ENCODE measurements at places on chromosomes 11 and 22. TPM values are rescaled to one million over a fixed set of nuclear protein-coding genes. Genes with fewer than 3 reads are reported as not detected.

APOA1 gene
- 0.25 TPM for total RNA-seq

LINC01488 gene
- not detected for total RNA-seq

GRCh38 chr22:31084811-31085492, 3.8 kb downstream of the SMTN start:
- peak overlapping the region; percentile 86 for H3K27ac ChIP-seq
- H3K4me1 ChIP-seq = peaks cover 35% of the 10 kb centered on the region
- peak overlapping the region; percentile 76 for H3K4me3 ChIP-seq
- H3K36me3 ChIP-seq = peaks cover 2% of the 10 kb centered on the region
- no peaks in the 10 kb centered on the region for H3K27me3 ChIP-seq
- peak; percentile 89 for DNase-seq

DNA sequence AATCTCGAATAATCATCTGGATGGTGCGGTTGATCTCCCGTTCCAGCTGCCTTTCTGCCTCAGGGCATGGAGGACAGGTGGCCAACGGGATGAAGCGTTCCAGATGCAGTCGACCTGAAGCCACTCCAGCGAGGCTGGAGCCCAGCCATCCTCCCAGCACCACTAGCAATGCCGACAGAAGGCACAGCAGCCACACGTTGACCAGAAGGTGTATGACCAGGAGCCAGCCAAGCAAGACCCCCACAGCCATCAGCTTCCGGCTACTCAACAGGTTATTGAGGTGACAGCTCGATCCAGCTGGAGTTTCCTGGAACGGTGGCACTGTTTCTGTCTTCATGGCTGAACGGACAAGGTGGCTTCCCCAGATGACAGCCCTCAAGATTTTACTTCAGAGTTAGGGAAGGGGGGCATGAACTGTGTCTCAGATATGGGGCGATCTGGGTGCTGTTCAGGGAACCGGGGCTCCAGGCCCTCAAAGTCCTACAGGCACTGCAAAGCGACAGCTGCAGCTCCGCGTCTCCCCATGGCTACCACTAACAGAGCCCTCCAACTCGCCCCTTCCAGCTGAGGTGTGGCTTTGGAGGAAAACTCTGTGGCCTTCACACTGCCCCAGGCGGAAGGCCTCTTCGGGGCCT, 559 bp downstream of the SNX19 start:
- peaks cover 45% of the 10 kb centered on the region for H3K36me3 ChIP-seq
- H3K27me3 ChIP-seq = no peaks in the 10 kb centered on the region
- peak overlapping the region; percentile 91 for H3K27ac ChIP-seq
- peak; percentile 18 for DNase-seq
- H3K4me1 ChIP-seq = peaks cover 35% of the 10 kb centered on the region
- peak overlapping the region; percentile 81 for H3K4me3 ChIP-seq

HEPHL1 gene
- total RNA-seq = not detected

SYT9 gene
- total RNA-seq = not detected

ALX4 gene
- not detected for total RNA-seq

CHADL gene
- 0.17 TPM for total RNA-seq

B4GALNT4 gene
- total RNA-seq = 1.5 TPM

DNA sequence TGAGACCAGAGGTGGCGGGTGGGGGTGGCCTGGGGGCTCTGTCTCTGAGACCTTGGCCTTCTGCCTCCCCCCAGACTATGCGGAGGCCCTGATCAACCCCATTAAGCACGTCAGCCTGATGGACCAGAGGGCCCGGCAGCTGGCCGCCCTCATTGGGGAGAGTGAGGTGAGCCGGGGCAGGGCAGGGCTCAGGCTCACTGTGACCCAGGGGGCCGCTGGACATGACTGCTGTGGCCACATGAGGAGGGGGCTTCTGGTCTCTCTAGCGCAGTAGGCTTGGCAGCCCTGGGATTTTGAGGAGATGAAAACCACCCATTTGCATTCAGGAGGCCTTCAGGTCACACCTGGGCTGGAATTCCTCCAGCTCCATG, 12.6 kb downstream of the PLCB3 start:
- no peak for DNase-seq
- no peak overlapping the region for H3K4me3 ChIP-seq
- peak overlapping the region; percentile 50 for H3K27ac ChIP-seq
- H3K4me1 ChIP-seq = peaks cover 24% of the 10 kb centered on the region
- peaks cover 12% of the 10 kb centered on the region for H3K36me3 ChIP-seq
- no peaks in the 10 kb centered on the region for H3K27me3 ChIP-seq

TXNRD2 gene
- 19.3 TPM for total RNA-seq

DNA sequence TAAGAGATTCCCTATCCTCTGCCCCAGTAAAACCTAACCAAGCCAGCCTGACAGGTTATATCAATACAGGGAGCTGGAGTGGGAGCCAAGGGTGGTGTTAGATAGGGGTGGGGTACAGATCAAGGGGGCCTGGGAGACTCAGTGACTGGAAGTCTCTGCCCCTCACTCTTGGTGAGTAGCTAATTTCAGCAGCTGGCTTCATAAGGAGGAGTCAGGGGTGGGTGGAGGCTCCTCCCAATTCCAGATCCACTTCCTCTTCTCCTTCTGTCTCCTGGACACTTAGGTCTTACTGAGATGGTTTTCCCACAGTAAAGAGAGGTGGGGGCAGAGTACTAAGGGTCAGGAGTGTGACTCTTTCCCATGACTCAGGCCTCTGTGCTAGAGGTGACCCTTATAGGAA, 1.1 kb upstream of the VSIG2 start:
- no peaks in the 10 kb centered on the region for H3K36me3 ChIP-seq
- H3K4me1 ChIP-seq = peaks cover 27% of the 10 kb centered on the region
- H3K4me3 ChIP-seq = no peak overlapping the region
- H3K27ac ChIP-seq = no peak overlapping the region

- no peak overlapping the region for H3K4me3 ChIP-seq
- H3K27ac ChIP-seq = no peak overlapping the region
- no peaks in the 10 kb centered on the region for H3K36me3 ChIP-seq
- DNase-seq = peak; percentile 20
- H3K27me3 ChIP-seq = peaks cover 19% of the 10 kb centered on the region
Measured at GRCh38 chr11:107741044-107741823, 29.4 kb upstream of the SLN start.

DNA sequence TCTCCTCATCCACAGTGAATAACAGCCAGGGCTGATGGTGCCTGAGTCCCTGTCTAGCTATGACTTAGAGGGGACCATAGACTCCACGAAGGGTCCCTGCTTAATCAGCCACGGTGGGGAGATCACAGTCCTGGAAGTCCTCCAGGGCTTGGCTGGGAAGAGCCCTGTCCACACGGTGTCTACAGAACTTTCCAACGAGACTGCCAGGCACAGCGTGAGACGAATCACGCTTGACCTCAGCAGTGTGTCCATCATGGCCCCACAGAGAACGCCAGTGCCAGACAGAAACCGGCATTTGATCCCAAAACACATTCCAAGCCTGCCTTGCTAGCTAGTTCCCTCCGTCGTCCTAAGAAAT, 143.4 kb downstream of the CRYBB2 start:
- H3K4me1 ChIP-seq = peaks cover 7% of the 10 kb centered on the region
- H3K27ac ChIP-seq = no peak overlapping the region
- no peaks in the 10 kb centered on the region for H3K36me3 ChIP-seq
- no peak overlapping the region for H3K4me3 ChIP-seq
- H3K27me3 ChIP-seq = no peaks in the 10 kb centered on the region
- DNase-seq = no peak

- H3K27ac ChIP-seq = no peak overlapping the region
- H3K4me3 ChIP-seq = no peak overlapping the region
- no peaks in the 10 kb centered on the region for H3K27me3 ChIP-seq
- peaks cover 23% of the 10 kb centered on the region for H3K36me3 ChIP-seq
Measured at GRCh38 chr11:78390809-78391208, 26.8 kb downstream of the GAB2 start.

PPP2R5B gene
- total RNA-seq = 13.7 TPM

- no peak overlapping the region for H3K27ac ChIP-seq
- peaks cover 2% of the 10 kb centered on the region for H3K27me3 ChIP-seq
- no peaks in the 10 kb centered on the region for H3K36me3 ChIP-seq
- H3K4me3 ChIP-seq = no peak overlapping the region
- H3K4me1 ChIP-seq = no peaks in the 10 kb centered on the region
Measured at GRCh38 chr22:35124691-35125219, 58.8 kb downstream of the ISX start.

DNA sequence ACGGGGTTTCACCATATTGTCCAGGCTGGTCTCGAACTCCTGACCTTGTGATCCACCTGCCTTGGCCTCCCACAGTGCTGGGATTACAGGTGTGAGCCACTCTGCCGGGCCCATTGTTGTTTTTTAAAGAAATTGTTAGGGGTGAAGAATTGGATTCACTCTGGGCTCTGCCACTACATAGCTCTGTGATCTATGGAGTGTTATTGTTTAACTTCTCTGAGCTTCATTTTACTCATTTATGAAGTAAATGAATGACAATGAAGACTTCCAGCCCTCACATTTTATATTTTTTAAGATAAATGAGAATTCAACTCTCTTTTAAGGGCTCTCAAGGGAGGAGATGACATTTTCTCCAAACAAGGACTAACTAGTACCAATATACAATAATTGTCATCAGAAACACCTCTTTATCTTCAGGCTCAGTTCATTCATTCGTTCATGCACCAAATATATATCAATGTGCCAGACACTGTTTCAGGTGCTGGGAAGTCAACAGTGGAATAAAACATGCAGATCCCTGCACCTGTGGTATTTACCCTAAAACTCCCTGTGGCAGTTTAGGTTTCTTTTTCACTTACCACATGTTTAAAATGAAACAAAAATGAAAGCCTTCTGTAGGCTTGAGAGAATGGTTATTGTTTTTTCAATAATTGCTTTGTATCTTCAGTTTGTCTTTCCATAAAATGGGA, 23.5 kb upstream of the GRAMD1B start:
- peaks cover 48% of the 10 kb centered on the region for H3K4me1 ChIP-seq
- no peaks in the 10 kb centered on the region for H3K27me3 ChIP-seq
- H3K36me3 ChIP-seq = no peaks in the 10 kb centered on the region
- no peak for DNase-seq

GRCh38 chr11:10908215-10908951, 50.5 kb upstream of the ZBED5 start:
- H3K36me3 ChIP-seq = no peaks in the 10 kb centered on the region
- no peak overlapping the region for H3K4me3 ChIP-seq
- no peak overlapping the region for H3K27ac ChIP-seq
- no peak for DNase-seq
- H3K4me1 ChIP-seq = no peaks in the 10 kb centered on the region
- H3K27me3 ChIP-seq = peaks cover 7% of the 10 kb centered on the region

SGSM1 gene
- 0.12 TPM for total RNA-seq

DNA sequence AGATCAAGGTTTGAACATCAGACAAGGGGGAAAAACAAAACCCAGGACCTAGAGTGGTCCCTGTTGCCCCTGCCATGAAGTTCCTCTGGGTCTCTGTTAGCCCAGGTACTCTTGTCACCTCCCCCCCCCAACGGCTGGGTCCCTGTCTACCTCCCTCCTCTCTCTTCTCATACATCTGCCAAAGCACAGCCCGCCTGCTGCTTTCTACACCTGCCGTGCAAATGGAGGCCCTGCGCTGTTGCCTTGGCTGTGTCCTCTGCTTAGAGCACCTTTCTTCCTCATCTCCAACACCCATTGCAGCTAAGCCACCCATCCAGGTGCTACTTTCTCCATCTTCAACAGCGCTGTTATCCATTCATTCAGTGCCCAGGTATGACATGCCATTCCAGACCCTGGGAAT, 99.2 kb downstream of the TP53I11 start:
- peaks cover 3% of the 10 kb centered on the region for H3K36me3 ChIP-seq
- DNase-seq = no peak

WT1 gene
- total RNA-seq = not detected
